Cerebellum (tissue), 4 donors: ENCODE measurements at places on chromosomes 2 and 18. TPM values are rescaled to one million over a fixed set of nuclear protein-coding genes. Genes with fewer than 3 reads are reported as not detected.

COMMD1 gene
- total RNA-seq, result 40.3 TPM

IL1RL1 gene
- total RNA-seq, result 0.27 TPM

UPP2 gene
- total RNA-seq, result 0.27 TPM

COL4A4 gene
- total RNA-seq, result 3.0 TPM

CCL20 gene
- total RNA-seq, result not detected

NAPG gene
- total RNA-seq, result 66.3 TPM

RAB6C gene
- total RNA-seq, result 1.2 TPM
